Right ventricle myocardium superior (tissue), 1 donor: ENCODE measurements at places on chromosomes 5 and 9. TPM values are rescaled to one million over a fixed set of nuclear protein-coding genes. Genes with fewer than 3 reads are reported as not detected.

DNA sequence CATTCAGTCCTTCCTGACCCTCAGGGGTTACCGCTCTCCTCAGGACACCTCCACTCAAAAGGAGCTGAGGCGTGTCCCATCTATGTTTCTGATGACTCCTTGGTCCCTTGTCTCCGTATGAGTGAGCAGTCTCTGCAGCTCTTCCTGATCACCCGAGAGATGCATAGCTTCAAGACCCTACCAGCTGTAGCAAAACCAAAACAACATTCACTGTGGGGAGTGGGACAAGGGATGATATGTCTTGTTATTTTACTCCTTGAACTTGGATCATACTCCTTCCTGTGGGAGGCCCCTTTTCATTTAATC is 14.4 kb downstream of the GLDC start:
- no peak for DNase-seq

DNA sequence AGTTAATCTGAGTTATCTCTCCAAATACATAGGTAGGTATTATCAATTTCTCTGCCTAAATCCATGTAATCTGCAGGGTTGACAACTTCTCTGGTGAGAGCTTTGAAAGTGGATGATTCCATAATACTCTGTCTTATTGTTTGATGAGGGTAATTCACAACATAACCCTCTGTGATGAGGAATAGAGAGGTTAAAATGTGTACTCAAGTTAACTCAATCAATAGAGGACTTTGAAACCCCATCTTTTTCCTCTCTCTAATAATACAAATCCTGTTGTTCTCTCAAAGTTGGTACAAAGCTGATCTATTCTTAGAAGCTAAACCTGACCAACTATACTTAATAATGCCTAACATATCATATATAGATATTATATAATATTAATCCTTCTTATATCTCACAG is 100.1 kb downstream of the PLPPR1 start:
- DNase-seq: no peak

- DNase-seq: peak; percentile 20
Measured at GRCh38 chr5:134000696-134001453, 3.9 kb downstream of the VDAC1 start.

DNA sequence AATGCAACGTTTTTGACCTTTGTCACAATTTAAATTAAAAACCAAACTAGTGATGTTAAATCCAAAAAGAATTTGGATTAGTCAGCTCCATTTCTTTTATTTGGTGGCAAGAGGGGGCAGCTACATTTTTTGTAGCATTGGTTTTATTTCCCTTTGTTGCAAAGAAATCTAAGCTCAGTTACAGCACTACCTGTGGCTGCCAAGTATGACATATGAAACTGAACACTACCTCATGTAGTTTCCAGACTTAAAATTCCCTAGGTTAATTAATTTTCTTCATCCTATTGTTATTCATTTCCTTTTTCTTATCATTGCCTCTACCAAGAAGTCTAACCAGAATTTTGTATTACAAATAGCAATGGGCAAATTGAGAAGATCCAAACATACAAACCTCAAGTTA is 393.5 kb downstream of the BRINP1 start:
- no peak for DNase-seq

DNA sequence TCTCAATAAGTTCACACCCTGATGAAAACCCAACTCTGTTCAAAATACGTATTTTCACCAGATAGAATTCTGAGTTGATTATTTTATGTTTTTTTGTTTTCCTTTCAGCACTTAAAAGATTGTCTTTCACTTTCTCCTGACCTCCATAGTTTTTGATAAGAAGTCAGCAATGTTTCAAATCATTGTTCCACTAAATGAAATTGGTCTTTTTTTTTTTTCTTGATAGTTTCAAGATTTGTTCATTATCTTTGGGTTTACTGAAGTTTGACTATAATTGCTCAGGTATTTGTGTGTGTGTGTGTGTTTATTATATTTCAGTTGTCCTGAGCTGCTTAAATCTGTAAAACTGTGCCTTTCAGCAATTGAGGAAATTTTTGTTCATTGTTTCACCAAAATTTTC is 498.7 kb downstream of the TLE1 start:
- DNase-seq: no peak

GRCh38 chr9:110021891-110022290 is 186.1 kb downstream of the C9orf152 start:
- no peak for DNase-seq

DNA sequence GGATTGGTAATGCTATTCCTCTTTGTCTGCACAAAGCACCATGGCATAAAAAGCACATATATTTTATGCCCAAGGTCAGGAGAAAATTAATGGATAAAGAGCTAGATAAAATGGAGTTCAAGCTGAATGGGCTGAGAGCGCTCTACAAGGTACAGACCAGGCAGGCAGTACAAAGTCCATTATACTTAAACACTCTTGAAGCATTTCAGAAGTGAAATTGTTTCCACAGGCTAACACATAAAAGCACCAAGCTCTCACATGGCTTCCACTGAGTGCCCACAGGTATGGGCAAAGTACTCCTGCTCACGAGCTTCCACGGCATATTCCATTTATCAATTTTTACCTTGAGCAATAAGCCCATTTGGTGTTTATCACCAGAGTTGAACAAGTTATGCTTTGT is 771.2 kb upstream of the DMAC1 start:
- no peak for DNase-seq

GRCh38 chr9:19199012-19199411 is 31.5 kb upstream of the DENND4C start:
- no peak for DNase-seq

- peak; percentile 83 for DNase-seq
Measured at GRCh38 chr5:56270568-56271392, 37.6 kb upstream of the ANKRD55 start.

GRCh38 chr5:27387535-27388073 is 349.2 kb upstream of the CDH9 start:
- DNase-seq: no peak

- DNase-seq: no peak
Measured at GRCh38 chr9:34240006-34240405, 61.2 kb downstream of the UBAP1 start.

DNA sequence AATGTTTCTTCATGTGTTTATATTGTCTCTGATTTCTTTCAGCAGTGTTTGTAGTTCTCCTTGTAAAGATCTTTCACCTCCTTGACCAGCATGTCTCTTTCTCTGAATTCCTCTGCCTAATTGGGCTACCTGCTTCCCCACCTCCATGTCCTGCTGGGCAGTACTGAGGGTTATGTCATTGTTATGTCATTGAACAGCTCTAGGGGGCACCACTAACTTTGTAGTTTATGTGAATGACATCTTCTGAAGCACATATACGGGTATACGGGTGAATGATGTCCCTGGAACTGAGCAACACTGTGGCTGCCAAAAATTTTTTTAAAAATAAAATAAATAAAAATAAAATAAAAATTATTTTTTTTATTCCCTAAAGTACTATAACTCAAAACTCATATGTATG is 16.9 kb upstream of the SNCAIP start:
- DNase-seq: no peak

GRCh38 chr5:97078958-97079743 is 63.3 kb downstream of the LIX1 start:
- no peak for DNase-seq

GRCh38 chr5:76249621-76250020 is 153.5 kb upstream of the IQGAP2 start:
- DNase-seq: no peak

DNA sequence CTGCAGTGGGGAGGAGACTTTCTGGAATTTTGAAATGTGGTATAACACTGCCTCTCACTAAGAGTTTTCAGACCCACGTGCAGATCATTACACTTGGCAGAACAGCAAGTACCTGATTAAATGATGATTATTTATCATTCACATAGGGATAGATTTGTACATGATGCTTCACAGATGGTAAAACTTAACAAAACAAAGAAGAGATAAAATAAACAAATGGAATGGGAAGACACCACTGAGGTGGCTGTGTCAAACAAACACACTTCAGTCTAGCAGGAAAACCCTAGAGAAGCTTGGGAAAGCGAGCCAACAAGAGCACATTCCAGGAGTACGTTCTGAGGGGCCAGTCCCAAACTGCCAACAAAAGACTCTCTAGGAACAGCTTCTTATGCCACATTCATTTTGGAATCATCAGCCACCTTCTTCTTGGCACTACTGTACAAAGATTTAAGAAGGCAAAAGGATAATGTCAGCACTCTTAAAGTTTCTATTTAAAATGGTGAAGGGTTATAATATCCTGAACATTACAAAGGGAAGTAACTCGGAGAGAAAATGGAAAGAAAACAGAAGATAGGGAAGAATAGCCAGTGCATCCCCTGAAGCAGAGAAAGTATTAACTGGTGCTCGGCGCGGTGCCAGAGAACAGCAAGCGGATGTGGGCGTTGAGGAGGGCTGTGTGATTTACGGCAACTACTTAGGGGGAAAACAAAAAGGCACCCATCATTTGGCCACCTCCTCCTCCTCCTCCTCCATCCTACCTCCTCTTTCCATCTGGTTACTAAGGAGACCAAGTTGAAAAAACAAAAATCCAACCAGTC is 1.6 kb downstream of the MED27 start:
- DNase-seq: no peak

GRCh38 chr5:76733049-76733417 is 17.1 kb downstream of the F2R start:
- DNase-seq: no peak

DNA sequence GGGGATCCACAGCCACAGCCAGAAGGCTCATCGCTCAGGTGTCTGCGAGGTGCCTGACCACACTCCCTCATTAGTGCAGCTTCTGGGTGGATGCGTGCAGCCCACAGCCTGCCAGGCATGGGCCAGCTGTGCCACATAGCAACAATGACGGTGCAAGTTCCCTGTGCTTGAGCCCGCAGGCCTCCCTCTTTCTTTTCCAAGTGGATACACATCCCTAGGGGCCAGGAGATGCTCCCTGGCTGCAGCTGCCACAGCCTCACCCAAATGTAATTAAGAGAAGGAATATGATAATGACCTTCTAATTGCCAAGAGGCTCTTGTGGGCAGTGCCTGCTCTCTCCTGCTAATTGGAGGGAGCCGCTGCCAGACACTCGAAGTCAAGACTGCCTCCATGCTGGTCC is 116.0 kb upstream of the PPP1R26 start:
- no peak for DNase-seq

DNA sequence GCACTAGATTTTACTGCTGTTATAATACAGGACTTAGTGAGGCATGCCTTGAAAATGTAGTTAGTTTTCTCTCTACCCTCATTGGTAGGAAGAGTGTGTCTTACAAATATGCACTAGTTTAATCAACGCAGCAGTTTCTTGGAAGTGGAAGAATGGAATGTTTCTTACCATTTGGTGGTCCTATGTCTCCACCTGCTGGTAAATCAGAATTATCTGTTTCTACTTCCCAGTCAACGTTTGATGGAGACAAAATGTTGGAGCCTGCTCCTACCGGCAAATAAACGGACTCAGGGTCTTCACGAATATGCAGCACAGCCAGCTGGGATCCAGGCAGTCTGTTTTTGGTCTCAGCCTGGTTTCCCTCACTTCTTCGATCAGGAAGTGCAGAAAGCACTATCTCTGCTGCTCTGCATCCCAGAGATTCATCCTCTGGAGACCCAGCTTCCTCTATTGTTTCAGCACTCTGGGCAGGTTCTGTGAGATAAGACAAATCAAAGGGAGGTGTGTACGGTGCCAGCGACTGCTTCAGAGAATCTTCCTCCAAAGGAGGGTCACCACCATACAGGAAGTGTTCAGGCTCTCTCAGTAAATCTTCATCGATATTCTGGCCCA is 59.5 kb upstream of the PCA3 start:
- no peak for DNase-seq

DNA sequence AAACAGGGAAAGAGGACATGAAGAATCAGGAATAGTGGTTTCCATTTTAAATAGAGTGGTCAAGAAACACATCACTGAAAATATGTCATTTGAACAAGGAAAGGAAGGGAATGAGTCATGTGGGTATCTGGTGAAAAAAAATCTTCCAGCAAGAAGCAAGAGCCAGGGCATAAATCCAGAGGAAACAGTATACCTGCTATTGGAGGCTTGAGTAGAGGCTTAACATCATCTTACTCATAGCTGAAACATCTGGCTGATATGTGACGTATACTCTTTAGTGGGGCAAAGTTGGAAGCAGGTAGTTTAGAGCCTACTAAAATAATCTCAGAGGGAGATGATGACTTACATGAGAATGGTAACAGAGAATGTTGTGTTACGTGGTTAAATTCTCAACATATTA is 517.2 kb downstream of the CAAP1 start:
- DNase-seq: no peak

DNA sequence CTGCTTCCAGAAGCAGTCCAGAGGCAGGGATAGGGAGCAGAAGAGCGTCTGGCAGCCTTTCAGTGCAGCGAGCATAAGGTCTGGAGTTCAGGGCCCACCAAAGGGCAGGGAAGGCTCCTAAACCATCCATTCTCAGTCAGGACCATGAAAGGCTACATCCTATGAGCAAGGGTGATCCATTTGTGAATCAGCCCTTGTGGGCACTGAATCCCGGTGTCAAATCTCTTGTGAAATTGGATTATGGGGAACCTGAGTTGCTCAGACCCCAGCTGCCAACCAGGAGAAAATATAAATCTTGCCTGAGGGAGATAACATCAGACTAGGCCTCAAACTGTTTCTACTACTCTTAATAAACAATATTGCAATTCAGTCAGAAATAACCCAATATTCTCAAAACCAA is 204.4 kb downstream of the SYK start:
- no peak for DNase-seq

GRCh38 chr9:127158786-127159324 is 36.4 kb upstream of the ANGPTL2 start:
- DNase-seq: no peak

GRCh38 chr5:14699807-14700400 is 35.4 kb downstream of the OTULIN start:
- DNase-seq: no peak

ABLIM3 gene
- 131 TPM for total RNA-seq

RNF208 gene
- 24.8 TPM for total RNA-seq

CSF1R gene
- 19.5 TPM for total RNA-seq

PDZD2 gene
- total RNA-seq: 81.5 TPM

ECSCR gene
- 18.0 TPM for total RNA-seq

CLPTM1L gene
- 30.4 TPM for total RNA-seq

IFNA21 gene
- not detected for total RNA-seq

CCIN gene
- not detected for total RNA-seq

RCL1 gene
- total RNA-seq: 4.5 TPM

PLPPR1 gene
- not detected for total RNA-seq

ADAMTS2 gene
- 3.6 TPM for total RNA-seq

SMAD5 gene
- total RNA-seq: 37.2 TPM

GRM6 gene
- not detected for total RNA-seq

DNAJB5 gene
- total RNA-seq: 48.7 TPM

ARID3C gene
- total RNA-seq: not detected

PCDHGB2 gene
- total RNA-seq: 9.2 TPM
